CD4-positive, CD25-positive, alpha-beta regulatory T cell (primary cell): ENCODE measurements at places on chromosomes 16 and 17. TPM values are rescaled to one million over a fixed set of nuclear protein-coding genes. Genes with fewer than 3 reads are reported as not detected.

The ABCC11 gene
- not detected for total RNA-seq

The HAGHL gene
- total RNA-seq, result 15.6 TPM

The SLC52A1 gene
- 0.22 TPM for total RNA-seq

The DYNLRB2 gene
- not detected for total RNA-seq

The KCNH6 gene
- total RNA-seq, result not detected

The FBXO31 gene
- 35.5 TPM for total RNA-seq

The OMG gene
- total RNA-seq, result 1.3 TPM

The DNASE1L2 gene
- total RNA-seq, result 0.37 TPM

The CYGB gene
- total RNA-seq, result not detected

The NPIPB2 gene
- total RNA-seq, result 17.5 TPM

The NLRC3 gene
- total RNA-seq, result 97.0 TPM

The CHCT1 gene
- total RNA-seq, result not detected

The CASKIN2 gene
- 0.44 TPM for total RNA-seq

The SCNN1B gene
- not detected for total RNA-seq

The ABCC6 gene
- not detected for total RNA-seq

The SLC13A2 gene
- total RNA-seq, result not detected

The DLX4 gene
- total RNA-seq, result not detected

The JPT1 gene
- total RNA-seq, result 70.9 TPM

The SLFN11 gene
- 61.9 TPM for total RNA-seq

The KIF2B gene
- not detected for total RNA-seq

The P3H4 gene
- 1.7 TPM for total RNA-seq

The MT4 gene
- not detected for total RNA-seq

The KRTAP4-9 gene
- not detected for total RNA-seq

The CDRT15 gene
- total RNA-seq, result not detected

The KRT25 gene
- total RNA-seq, result not detected

The LITAF gene
- 281 TPM for total RNA-seq

The ATP2A1 gene
- 1.4 TPM for total RNA-seq
